ENCODE measurements at places on chromosomes 16 and 17. TPM values are rescaled to one million over a fixed set of nuclear protein-coding genes. Genes with fewer than 3 reads are reported as not detected.

PRSS27 gene
- 0.73 TPM for polyA plus RNA-seq

NME1 gene
- polyA plus RNA-seq = 295 TPM

ANKFN1 gene
- polyA plus RNA-seq = 0.04 TPM

NTHL1 gene
- polyA plus RNA-seq = 55.6 TPM

CES5A gene
- polyA plus RNA-seq = 0.05 TPM

- DNase-seq = no peak
Observed at GRCh38 chr16:12320298-12320706, 343.8 kb downstream of the SNX29 start.

DNA sequence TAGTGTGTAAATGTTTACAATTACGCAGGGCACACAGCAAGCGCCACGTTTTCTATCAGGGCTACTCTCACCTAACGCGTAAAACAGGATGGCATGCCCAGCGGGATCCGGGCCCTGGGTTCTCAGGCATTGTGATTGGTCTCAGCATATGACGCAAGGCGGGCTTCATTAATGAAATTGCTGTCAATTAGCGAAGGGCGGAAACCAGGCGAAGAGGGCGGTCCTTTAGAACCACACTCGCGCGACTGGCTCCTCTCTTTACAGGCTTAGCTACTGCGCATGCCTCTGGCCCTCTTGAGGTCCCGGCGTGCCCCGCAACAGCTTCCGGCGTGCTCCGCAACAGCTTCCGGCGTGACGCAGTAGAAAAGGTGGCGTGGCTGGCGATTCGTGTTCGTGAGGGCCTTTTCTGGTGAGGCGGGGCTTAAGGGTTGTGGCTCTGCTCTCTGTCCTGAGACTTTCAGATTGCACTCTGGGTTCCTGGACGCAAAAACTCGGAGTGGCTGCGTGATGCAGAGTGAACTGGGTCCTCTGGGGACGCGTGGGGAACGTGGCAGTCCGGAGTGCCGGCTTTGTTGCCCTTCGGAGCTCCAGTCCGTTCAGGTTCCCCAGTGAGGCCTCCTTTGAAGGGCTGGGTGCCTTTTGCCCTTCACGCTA lies 9.2 kb downstream of the OR2C1 start:
- peak; percentile 94 for DNase-seq

DNA sequence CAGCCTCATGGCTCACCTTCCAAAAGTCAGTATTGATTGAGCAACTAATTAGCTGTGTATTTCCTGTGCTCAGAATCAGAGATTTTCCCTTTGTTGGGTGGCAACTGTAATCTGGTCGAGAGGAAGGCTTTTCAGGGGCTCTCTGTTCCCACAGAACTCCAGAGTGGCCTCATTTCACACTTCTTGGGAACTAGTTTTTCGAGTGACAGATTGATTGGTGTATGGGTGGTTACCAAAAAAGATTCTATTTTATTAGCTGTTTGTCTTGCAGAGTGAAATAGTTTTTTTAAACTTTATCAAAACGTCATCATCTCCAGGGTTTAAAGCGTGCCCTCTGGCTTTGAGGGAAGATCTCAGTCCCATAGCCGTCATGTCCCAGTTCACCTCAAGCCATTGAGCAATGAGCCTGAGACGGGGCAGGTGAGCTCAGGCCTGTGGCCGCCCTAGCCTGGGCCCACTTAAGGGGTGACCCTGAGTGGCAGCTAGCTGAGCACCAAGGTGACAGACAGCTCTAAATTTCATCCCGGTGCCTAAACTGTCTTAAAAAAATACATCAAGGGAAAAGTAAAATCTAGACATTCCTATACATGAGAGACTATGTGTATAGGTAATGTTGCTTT lies 53.0 kb downstream of the SMPD3 start:
- DNase-seq = no peak

GRCh38 chr17:19299866-19300265 lies 62.7 kb downstream of the B9D1 start:
- no peak for DNase-seq

- no peak for DNase-seq
Observed at GRCh38 chr17:39808409-39808997, 55.6 kb downstream of the IKZF3 start.

- no peak for DNase-seq
Observed at GRCh38 chr16:74736531-74737157, 36.0 kb upstream of the MLKL start.

DNA sequence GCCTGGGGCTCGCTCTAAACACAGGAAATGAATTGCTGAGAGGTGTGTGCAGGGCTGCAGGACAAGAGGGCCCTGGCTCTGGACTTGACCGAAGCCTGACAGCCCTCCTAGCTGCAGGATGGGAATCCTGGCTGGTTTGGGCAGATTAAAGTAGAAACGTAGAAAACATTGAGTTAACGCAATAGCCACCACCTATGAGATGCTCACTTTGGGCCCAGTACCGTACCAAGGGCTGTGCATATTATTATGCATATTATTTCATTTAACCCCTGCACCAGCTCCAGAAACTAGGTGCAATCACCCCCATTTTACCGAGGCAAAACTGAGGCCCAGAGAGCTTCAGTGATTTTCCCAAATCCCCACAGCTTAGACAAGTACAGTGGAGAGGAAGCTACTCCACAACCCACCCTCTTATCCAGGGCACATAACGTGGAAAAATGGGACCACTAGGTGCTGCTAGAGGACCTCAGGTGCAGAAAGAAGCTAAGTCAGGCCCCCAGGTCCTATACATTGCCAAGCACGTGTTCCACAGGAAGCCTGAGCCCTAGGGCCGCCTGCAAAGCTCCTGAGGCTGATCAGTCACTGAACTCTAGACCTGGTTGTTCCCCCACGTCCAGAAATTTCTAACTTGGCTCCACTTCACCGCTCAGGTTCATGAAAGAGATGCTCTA lies 79.2 kb downstream of the MYH11 start:
- DNase-seq = peak; percentile 85

- no peak for DNase-seq
Observed at GRCh38 chr17:1186214-1186820, 6.5 kb upstream of the ABR start.

DNA sequence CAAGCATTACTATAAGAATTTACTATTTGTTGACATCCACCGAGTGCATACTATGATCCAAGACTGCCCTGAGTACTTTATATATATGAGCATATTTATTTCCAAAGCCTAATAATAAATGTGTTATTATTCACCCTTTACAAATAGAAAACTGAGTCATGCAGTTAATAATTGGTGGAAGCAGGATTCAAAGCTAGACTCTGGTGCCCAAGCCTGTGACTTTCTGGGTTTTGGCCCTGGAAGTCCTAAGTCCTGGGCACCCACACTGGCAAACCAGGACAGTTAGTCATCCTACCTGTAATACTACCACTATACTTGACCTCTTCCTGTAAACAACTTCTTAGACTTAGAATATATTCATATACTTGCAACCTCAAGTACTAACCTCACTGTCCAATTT lies 257.4 kb upstream of the IRX5 start:
- no peak for DNase-seq

DNA sequence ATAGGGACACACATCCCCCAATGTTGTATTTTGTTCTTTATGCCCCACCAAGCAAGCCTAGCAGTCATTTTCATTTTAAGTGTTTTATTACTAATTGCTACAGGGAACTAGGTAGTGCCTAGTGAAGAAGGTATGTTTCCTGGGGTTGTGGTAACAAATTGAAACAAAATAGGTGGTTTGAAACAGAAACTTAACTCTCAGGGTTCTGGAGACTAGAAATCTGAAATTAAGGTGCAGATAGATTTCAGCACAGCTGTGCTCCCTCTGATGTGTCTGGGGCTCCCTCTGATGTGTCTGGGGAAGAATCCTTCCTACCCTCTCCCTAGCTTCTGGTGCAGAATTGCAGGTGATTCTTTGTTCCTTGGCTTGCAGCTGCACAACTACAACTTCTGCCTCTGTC lies 390.1 kb downstream of the ZFHX3 start:
- no peak for DNase-seq

DNA sequence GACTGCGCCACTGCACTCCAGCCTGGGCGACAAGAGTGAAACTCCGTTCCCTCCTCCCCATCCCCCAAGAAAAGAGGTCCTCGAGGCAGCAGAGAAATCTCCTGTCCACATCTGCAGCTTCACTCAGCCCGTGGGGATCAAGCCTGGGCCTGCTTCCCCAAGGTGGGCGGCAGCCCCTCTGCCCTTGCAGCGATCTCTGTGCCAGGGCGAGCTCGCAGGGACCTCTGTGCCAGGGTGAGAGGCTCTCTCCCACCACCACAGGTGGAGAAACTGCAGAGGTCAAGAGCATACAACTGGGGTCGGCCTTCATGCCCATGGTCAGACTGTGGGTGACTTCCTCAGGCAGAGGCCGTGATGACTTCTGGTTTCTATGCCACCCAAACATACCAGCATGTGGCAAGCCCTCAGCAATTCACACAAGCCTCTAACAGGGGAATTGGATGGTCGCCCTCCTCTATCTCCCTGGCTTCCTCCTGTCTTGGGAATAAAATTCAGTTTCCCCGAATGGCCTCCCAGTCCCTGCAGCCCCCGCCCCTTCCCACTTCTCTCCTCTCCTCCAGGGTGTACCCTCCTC lies 5.5 kb downstream of the SLC43A2 start:
- no peak for DNase-seq

GRCh38 chr16:89417352-89417751 lies 73.0 kb downstream of the ANKRD11 start:
- peak; percentile 41 for DNase-seq

- DNase-seq = peak; percentile 83
Observed at GRCh38 chr17:60142872-60143499, 6.8 kb upstream of the CA4 start.
